ENCODE measurements at places on chromosomes 5 and 9.

GRCh38 chr9:91676046-91676445 is 252.4 kb upstream of the NFIL3 start:
- H3K27ac ChIP-seq, result no peak overlapping the region
- no peaks in the 10 kb centered on the region for H3K4me1 ChIP-seq
- no peak for DNase-seq
- H3K36me3 ChIP-seq, result no peaks in the 10 kb centered on the region
- H3K27me3 ChIP-seq, result peaks cover 15% of the 10 kb centered on the region

- no peaks in the 10 kb centered on the region for H3K27me3 ChIP-seq
- H3K4me3 ChIP-seq, result no peak overlapping the region
- H3K27ac ChIP-seq, result no peak overlapping the region
- no peak for DNase-seq
Observed at GRCh38 chr5:36949593-36949992, 73.0 kb downstream of the NIPBL start.

GRCh38 chr5:63911871-63912270 is 50.4 kb downstream of the HTR1A start:
- H3K4me1 ChIP-seq, result no peaks in the 10 kb centered on the region
- no peaks in the 10 kb centered on the region for H3K27me3 ChIP-seq
- no peak overlapping the region for H3K4me3 ChIP-seq

DNA sequence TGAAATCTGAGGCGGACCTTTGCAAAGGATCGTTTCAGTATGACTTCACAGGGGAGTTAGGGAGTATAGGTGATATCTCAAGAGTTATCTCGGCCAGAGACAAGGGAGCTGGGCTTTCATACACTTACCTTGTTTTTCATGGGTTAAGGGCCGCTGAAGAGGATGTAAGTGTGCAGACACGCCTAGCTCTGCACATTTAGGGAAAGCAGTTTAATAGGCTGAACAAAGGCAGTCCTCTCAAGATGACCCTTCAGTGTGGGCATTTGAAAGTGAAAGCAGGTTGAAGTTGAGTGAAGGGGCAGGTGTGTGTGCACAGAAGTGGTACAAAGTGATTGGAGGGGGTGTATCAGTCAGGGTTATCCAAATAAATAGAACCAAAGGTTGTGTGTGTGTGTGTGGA is 33.1 kb upstream of the PRXL2C start:
- H3K4me3 ChIP-seq, result no peak overlapping the region
- H3K4me1 ChIP-seq, result no peaks in the 10 kb centered on the region
- H3K36me3 ChIP-seq, result no peaks in the 10 kb centered on the region
- no peak overlapping the region for H3K27ac ChIP-seq
- DNase-seq, result no peak

- H3K27me3 ChIP-seq, result no peaks in the 10 kb centered on the region
- DNase-seq, result no peak
- H3K4me1 ChIP-seq, result peaks cover 6% of the 10 kb centered on the region
Observed at GRCh38 chr5:140245341-140245740, 57.6 kb downstream of the PFDN1 start.

DNA sequence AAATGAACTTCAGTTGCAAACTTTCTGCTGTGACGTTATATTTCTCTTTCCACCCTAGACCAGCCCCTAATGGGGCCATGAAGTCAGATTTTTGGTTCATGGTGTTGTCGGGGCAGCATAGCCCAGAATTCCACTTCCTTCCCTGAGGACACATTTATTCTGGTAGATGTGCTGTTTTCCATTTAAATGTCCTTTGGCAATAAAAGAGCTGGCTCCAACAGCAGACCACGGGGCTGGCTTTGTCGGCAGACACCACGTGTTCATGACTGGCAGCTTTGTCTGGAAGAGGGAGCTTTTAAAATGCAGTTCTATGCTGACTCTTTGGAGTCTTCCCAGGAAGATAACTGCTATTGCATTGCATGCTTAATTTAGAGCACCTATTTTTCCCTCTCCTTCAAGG is 17.6 kb upstream of the LCP2 start:
- peaks cover 33% of the 10 kb centered on the region for H3K4me1 ChIP-seq
- DNase-seq, result no peak
- H3K36me3 ChIP-seq, result no peaks in the 10 kb centered on the region

GRCh38 chr5:143805861-143806260 is 6.1 kb upstream of the HMHB1 start:
- H3K4me1 ChIP-seq, result no peaks in the 10 kb centered on the region
- no peaks in the 10 kb centered on the region for H3K27me3 ChIP-seq
- H3K4me3 ChIP-seq, result no peak overlapping the region
- no peak overlapping the region for H3K27ac ChIP-seq

DNA sequence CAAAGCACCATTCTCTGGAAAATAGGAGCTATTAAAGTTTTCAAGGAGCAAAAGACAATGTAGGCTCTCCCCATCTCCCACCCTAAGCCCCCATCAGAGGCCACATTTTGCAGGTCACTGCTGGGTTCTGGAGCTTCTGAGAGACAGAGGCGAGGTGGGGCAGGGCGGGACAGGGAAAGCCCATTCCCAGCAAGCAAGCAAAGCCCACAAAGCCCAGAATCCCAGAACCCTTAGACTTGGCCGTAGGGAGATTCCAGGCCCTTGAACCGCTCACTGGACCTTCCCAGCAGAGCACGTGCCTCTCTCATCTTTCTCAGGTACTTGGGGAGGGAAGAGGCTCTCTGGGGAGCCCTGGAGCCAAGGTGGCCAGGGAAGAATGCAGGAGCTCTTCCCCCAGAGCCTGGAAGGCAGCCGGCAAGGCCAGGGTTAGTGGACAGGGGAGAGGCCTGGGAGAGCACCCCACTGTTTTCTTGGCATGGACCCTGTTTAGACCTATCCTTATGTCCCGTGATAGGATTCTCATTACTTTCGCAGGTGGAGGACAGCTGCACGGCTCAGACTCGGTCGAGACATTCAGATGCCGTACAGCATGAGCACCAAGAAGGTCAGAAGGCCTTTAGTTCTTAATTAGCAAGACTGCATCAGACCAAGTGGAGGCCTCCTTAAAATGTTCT is 52.4 kb downstream of the ZNF354C start:
- H3K27me3 ChIP-seq, result no peaks in the 10 kb centered on the region
- no peak for DNase-seq
- no peak overlapping the region for H3K4me3 ChIP-seq
- no peaks in the 10 kb centered on the region for H3K36me3 ChIP-seq
- H3K27ac ChIP-seq, result no peak overlapping the region

DNA sequence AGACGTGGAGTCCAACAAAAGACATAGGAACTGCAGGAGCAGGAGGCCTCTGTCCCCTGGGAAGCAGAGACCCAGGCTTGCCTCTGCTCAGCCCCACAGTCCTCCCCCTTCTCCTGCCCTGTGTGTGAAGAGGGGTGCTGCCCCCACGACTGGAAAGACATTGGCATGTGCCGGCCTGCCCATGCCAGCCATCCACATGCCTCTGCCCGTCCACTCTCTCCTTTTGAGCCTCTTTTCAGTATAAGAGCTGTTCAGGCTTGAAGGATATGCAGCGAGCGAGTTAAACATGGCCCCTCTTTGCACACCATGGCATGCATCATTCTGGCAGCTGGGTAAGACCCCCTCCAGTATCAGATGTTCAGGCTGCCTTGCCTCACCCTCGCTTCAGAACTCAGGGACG is 159.7 kb upstream of the OTULINL start:
- H3K27ac ChIP-seq, result no peak overlapping the region
- no peaks in the 10 kb centered on the region for H3K4me1 ChIP-seq
- H3K36me3 ChIP-seq, result no peaks in the 10 kb centered on the region
- H3K4me3 ChIP-seq, result no peak overlapping the region

DNA sequence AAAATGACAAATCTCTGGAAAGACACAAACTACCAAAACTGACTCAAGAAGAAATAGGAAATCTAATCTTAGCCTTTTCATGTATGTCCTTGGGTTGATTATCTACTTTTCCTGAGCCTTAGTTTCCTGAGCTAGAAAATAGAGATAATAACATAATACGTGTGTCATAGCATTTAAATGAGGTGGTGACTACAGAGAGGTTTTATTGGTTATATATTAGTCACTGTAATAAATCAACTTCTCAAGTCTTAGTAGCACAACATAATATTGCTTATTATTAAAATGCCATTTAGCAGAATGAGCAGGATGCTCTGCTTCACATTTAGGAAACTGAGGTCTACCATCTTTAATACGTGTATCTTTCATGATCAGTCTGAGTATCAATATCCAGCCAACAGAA is 7.1 kb upstream of the PJA2 start:
- no peaks in the 10 kb centered on the region for H3K27me3 ChIP-seq
- no peak overlapping the region for H3K27ac ChIP-seq
- H3K4me1 ChIP-seq, result no peaks in the 10 kb centered on the region
